GM18507 (cell line): ENCODE measurements at places on chromosomes 5 and 9.

DNA sequence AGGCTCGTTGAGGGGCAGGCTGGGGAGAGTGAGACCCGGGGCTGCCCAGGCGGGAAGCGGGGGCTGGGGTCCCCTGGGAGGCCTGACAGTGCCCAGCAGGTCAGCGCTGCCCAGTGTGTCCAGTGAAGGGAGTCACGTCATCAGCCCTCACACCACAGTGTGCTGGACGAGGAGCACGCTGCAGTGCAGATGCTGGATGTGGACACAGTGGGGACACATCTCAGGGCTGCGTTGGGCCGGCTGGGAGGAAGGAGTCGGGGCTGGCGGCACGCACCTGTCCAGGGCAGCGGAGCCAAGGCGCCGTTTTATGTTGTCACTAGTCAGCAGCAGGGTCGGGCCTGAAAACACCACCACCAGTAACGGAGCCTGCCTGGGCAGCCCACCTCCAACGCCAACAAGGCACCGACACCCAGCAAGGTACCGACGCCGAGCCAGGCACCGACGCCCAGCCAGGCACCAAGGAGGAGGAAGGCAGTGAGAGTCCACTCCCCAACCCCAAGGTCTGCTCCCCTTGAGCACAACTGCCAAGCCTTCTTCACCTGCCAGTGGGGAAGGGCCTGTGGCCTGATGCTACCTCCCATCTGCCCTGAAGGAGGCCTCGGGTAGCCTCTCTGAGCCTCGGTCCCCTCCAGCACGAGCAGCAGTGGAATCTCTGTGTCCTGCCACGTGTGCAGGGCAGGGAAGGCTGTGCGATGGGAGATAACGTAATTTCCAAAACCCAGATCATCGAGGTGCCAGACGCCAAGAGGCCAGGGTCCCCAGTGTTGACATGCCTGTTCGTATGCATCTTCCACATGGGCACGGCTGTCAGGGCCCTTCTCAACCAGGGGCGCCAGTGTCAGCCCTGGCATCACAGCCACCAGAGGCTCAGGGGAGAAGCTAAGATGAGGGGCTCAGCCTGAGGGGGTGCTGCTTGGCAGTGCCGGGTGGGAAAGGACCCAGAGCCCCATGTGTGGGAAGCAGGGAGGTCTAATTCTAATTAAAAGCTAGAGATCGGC is 21.9 kb upstream of the NSMF start:
- no peak for DNase-seq

DNA sequence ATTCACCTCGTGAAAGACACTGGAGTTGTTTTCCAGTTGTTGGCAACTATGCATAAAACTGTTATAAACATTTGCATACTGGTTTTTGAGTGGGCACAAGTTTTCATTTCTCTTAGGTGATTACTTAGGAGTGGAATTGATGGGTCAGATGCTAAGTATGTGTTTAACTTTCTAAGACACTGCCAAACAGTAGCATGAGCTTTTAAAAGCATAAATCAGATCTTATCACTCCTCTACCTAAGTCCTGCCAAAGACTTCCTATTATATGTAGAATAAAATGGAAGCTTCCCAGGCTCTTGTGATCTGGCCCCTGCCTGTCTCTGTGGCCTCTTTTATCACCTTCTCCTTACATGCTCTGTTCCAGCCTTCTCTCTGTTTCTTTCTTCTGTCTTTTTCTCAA is 72.6 kb downstream of the SH3RF2 start:
- no peak for DNase-seq

GRCh38 chr5:139124774-139125520 is 73.2 kb downstream of the SIL1 start:
- no peak for DNase-seq

DNA sequence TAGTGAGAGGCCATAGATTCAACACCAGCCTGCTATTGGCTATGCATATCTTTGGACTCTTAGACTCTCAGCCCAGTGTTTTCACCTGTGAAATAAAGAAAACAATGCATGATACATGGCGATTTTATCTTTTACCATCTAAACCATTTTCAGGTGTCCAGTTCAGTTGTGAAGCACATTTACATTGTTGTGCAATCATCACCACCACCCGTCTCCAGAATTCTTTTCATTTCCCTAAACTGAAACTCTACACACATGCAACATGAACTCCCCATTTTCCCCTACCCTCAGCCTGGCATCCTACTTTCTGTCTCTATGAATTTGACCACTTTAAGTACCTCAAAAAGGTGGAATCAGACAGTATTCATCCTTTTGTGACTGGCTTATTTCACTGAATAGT is 420.6 kb downstream of the MED10 start:
- DNase-seq, result no peak

GRCh38 chr5:1423901-1424603 is 21.2 kb downstream of the SLC6A3 start:
- no peak for DNase-seq

DNA sequence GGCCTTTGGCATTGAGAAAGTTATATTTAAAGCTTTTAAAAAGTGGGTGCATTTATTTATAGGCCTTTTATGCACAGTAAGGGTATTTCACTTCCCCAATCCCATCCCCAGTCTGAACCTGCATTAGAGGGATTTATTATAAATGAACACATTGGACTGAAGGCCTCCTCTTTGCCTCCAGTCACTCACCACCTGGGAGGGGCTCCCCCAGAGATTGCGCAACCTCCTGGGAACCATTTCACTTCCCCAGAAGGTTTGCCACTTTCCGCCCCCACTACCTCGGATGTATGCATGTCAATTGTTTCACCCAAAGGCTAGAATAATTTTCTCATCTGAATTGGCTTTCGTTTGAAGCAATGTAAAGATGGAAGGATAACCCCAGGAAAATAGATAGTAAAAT is 29.8 kb upstream of the VCAN start:
- DNase-seq, result no peak

- DNase-seq, result no peak
Measured at GRCh38 chr5:1517838-1518237, 5.9 kb downstream of the LPCAT1 start.

GRCh38 chr9:129845373-129845772 is 10.1 kb downstream of the USP20 start:
- no peak for DNase-seq

GRCh38 chr5:93583768-93584595 is 960 bp downstream of the NR2F1 start:
- DNase-seq, result no peak

DNA sequence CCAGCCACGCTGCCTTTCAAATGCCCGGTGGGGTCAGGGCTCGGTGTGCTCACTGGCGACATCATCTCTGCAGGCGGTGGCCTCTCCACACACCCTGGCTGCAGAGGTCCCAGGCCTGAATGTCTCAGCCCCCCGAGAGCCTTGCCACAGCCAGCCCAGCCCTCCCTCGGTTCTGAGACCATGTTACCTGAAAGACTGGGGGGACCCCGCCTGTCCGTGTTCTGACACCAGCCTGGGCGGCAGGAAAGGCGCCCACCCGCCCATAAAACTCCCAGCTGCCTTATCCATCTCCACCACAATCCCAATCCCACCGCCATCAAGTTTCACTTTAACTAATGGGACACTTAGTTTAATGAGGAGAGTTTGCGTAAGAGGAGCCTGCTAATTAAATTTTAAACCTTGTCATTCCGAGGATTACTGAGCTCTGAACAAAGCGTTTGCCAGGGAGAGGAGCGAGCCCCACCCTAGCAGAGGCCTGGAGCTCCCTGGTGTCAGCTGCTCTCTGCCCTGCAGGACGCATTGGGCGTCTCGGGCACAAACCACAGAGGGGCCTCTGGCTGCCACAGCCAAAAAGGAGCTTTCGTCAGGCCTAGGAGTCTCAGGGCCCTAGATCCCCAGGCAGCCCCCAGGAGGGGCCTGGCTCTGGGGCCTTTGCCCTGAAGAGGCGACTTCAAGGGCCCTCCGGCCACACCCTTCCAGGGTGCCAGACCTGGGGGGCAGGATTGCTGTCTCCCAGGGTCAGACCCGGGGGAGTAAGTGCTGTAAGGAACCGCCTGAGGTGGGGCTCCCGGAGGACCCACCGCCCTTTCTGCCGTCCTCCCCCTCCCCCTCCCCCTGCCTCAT is 15.3 kb downstream of the LHX3 start:
- no peak for DNase-seq

DNA sequence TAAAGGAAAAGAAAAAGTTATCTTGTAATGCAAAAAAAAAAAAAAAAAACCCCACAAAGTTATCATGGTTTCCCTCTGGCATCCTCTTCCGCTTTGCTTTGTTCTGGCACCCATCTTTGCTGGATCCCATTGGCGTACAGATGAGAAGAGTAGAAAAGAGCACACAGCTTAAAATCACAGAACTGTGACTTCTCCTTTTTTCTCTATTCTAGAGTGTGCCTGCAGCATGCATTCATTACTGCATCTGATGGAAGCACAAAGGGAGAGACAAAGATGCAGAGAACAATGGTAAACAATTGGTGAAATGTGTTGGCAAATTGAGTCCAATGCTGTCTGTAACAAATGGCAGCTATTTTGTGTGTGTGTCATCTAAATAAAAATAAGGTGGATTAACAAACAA is 440.8 kb upstream of the PIK3R1 start:
- no peak for DNase-seq

GRCh38 chr5:45847877-45848276 is 151.7 kb upstream of the HCN1 start:
- DNase-seq, result no peak

- no peak for DNase-seq
Measured at GRCh38 chr5:109645707-109646192, 44.0 kb upstream of the MAN2A1 start.

GRCh38 chr9:124863371-124863871 is 1.5 kb downstream of the ARPC5L start:
- DNase-seq, result no peak

DNA sequence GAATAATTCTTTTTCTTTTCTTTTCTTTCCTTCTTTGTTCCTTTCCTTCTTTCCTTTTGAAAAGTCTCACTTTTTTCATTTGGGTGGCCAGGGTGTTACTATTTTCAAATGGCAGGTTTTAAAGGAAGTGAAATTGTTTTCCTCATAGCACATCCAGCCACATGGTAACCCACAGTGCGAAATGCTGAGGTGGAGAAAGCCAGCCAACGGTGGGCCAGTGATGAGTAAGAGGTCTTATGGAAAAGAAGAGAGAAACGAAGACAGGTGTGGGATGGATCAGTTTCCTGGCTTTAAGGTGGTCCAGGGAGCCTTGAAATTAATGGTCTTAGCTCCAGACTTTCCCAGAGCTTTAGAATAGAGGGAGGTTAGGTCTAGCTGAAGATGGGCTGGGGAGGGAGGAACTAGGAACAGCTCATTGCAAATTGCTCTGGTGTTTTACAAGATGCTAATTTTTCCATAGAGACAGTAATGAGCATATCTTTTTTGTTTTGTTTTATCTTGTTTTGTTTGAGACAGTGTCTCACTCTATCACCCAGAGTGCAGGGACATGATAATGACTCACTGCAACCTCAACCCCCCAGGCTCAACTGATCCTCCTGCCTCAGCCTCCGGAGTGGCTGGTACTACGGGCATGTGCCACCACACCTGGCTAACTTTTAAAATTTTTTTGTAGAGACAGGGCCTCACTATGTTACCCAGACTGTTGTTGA is 17.8 kb downstream of the ITK start:
- no peak for DNase-seq

DNA sequence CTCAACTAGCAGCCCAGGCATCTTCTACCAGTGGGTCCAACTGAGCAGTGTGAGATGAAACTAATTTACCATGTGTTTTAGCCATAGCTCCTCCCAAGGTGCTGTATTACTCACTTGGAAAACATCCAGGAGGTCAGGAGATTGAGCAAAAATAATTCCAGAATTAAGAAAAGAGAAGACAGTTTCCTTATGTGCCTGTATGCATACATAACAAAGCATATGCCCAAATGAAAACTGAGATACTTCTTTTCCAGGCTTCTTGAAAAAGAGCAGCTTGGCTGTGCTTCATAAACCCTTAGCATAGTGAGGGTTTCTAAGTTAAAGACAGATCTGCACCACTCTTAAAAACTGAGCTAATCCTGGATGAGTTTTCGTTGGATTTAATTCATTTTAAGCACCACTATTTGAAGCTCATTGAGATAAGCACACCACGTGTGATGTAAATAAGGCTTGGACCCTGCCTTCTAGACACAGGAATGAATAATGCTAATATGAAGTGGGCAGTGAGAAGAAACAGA is 119.4 kb downstream of the ADAMTS12 start:
- no peak for DNase-seq

- DNase-seq, result no peak
Measured at GRCh38 chr9:98742325-98743280, 33.9 kb upstream of the GABBR2 start.

DNA sequence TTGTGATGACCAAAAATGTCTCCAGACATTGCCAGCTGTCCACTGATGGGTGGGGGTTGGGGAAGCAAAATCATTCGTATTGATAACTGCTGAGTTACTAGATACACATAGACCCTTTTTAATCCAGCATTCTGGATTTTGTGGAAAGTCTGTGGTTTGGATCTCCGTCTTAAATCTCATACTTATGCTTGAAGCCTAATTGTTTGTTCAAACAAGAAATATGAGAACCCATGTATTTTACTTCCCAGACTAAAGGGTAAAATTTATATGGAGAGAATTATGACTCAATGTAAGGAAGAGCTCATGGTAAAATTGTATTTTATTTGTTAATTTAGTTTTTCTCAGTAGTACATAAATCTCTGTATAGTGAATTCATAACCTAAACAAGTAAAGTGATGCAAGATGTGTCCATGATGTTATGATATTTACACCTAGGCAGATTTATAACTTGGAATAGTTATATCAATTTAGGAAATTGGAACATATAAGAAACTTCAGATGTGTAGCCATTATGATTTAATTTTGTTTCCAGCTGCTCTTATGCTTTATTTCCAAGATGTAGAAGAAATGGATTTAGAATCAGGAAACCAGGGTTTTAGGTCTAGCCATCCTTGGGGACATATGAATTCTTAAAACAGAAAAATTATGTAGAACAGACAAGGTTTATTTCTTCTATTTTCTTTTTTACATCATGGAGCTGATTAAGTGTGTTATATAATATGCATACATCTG is 4.5 kb upstream of the OGN start:
- no peak for DNase-seq

DNA sequence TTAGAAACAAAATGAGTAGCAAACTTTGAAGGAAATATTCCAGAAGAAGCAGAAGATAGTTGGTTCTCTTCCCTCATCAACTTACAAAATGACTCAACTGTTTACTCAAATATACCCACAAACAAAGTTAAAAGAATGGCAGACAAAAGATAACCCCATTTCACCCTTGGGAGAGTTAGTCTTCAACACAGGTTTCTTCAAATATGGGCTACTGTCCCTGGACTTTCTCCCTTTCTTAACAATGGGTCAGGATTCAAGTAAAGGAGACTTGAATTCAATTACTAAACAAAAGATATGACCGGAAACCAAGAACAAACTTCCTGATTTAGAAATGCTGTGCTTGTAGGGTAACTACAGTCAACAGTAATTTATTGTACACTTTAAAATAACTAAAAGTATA is 14.2 kb downstream of the RFX3 start:
- no peak for DNase-seq
